ENCODE measurements at places on chromosomes 12 and 14.
A peak's percentile ranks its signal among the peaks of the same experiment; 100 is the strongest.

- no peak for DNase-seq
Measured at GRCh38 chr14:55571125-55571889, 8.7 kb upstream of the KTN1 start.

DNA sequence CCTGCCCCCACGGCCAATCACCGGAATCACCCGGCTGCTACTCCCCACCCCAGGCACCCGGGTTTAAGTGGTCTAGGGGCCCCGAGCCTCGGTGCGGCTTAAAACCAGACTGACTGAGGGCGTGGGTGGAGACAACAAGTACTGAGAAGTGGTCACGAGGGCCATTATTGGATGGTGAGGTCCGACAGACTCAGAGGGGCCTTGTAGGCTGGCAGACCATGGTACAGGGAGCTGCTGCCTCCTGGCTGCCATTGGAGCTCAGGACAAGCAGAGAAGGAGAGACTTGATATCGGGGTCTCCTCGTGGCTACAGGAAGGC lies 54.1 kb downstream of the FBRSL1 start:
- no peak for DNase-seq

GRCh38 chr14:100629696-100630095 lies 42.5 kb upstream of the BEGAIN start:
- no peak for DNase-seq

DNA sequence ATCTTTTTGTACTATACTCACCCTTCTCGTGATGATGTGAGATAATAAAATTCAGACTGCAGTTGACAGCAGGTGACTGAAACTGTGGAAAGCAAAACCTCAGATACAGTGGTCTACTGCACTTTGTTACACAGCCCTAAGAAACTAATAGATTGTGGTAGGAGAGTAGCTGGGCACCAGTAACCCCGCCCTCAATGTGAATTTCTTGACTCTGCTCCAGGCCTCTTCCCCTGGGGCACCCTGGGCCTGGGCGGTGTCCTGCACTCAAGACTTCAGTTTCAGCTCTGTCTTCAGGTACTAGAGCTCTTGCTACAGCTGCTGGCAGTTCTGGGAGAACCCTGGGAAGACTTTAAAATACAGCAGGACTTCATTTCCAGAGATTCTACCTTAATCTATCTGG lies 197.6 kb upstream of the AVPR1A start:
- DNase-seq = no peak

- peak; percentile 64 for DNase-seq
Measured at GRCh38 chr12:8033153-8034044, 883 bp downstream of the FOXJ2 start.

DNA sequence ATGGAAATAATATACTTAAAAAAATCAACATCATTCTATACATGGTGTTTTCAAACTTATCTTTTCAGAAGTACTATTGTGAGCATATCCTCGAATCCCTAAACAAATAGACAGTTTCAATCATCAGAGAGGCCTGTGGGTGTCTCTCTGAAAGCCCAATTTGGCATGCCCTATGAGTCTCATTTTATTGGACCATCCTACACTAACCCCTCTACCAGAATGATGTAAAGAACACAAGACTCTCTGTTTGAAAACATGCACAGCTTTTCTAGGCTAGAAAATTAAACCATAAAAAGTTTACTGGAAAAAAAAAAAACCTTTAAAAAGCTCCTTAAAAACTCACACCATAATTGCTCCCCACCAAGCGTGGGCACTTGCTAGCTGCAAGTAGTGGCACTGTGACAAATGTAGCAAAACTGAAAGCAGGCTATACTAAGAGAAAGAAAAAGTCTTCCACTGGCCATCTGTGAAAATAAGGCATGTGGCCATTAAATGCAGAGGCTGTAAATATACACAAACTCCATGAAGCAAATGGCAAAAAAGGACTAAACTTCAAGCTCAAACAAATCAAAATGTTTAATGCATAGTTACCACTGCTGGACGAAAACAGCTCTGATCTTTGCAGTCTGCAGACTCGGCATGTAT lies 394.2 kb downstream of the SOX5 start:
- no peak for DNase-seq

DNA sequence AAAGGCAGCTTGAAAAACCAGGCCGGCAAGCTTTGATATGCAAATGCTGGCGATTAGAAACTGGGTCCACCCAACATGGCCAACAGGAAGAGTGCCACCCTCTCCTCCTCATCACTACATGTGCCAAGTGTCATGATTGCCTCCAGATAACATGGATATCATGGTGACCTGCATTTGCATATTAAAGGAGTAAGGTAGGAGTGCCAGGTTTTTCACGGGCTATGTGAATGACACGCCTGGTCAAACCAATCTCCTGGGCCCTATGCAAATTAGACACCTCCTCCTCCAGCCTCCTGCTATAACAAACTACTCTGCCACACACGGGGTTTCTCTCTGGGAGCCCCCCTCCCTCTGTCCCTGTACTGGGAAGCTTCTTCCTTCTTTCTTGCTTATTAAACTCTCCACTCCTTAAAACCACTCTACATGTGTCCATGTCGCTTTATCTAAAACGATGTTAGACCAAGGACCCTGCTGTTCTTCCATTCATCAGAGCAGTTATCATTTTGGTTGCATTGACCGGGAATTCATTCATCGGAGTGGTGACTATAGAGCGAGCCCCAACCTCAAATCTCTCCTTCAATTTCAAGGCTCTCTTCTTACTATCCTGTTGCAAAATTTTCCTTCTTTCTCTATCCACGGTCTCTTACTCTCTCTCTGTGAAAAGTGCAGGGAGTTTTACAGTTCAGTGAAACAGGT lies 27.5 kb downstream of the APOBEC1 start:
- no peak for DNase-seq

- no peak for DNase-seq
Measured at GRCh38 chr12:112162241-112162790, 37.0 kb downstream of the TRAFD1 start.

DNA sequence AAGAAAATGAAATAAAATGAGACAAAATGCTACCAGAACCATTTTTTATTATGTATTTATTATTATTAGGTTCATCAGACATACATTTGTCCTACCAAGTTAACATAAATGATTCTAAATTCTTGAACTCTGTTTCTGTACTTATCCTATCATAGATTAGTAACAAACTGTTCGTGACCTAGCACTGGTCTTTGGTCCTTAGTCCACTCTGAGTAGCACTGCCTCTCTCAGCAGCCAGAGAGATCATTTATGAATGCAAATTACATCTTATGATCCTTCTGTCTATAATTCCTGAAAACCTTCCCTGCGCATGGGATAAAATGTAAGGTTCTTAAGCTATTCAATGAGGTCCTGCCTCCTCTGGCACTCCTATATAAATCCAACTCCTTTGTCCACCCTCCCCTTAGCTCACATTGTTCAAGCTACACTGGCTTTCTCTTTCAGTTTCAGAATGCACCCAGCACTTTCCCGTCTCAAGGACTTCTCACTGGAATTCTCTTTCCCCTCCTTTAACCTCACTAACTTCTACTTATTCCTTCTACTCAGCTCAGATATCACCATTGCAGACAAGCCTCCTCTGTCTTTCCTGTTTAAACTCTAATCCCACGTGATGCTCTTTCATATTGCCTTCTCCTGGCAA lies 17.1 kb downstream of the PDZRN4 start:
- DNase-seq = no peak

DNA sequence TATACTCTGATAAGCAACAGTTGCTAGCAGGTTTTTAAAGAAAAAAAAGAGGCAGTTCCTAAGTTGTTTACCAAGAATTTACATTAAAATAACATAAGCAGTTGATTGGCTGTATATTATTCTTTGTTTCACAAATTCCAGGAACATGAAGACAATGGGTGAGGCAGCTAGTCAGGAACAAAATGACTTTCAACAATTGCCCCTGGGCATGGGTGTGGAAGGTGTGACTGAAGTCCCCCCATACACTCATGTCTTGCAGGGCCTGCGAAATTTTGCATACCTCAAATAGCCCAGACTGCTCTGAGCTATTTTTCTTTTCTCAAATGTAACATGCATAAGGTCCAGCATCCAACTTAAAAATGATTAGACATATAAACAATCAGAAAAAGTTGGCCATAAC lies 267.2 kb upstream of the DIO3 start:
- no peak for DNase-seq

- DNase-seq = peak; percentile 29
Measured at GRCh38 chr12:46391630-46392029, 19.1 kb upstream of the SLC38A2 start.

All from EH (cell line).